ENCODE measurements at places on chromosomes 2 and 18. TPM values are rescaled to one million over a fixed set of nuclear protein-coding genes. Genes with fewer than 3 reads are reported as not detected.

GKN2 gene
- not detected for total RNA-seq

CNTNAP5 gene
- 1.1 TPM for total RNA-seq

PKP4 gene
- total RNA-seq: 42.7 TPM

GRCh38 chr2:45876611-45877010 lies 225.1 kb downstream of the PRKCE start:
- H3K27me3 ChIP-seq: no peaks in the 10 kb centered on the region
- peaks cover 26% of the 10 kb centered on the region for H3K36me3 ChIP-seq
- peaks cover 4% of the 10 kb centered on the region for H3K4me1 ChIP-seq
- DNase-seq: no peak

DNA sequence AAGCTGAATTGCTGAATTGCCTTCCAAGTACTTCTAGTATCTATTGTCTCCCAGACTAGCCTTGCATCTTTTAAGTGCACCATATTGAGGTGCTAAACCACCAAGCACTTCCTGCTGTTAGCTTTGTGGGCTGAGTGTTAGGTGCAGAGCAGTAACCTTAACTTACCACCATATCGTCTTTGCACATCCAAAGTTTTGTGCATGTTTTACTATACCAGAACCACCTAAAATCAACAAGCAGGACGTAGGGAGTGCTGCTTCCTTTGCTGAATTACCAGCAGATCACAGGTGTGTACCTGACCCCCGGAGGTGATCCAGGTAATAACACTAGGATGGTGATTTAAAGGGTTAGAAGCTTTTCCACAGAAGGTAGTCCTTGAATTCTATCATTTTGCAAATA lies 359.9 kb upstream of the HNRNPA3 start:
- no peaks in the 10 kb centered on the region for H3K36me3 ChIP-seq
- H3K4me1 ChIP-seq: no peaks in the 10 kb centered on the region
- H3K27me3 ChIP-seq: peaks cover 2% of the 10 kb centered on the region

- no peaks in the 10 kb centered on the region for H3K27me3 ChIP-seq
- H3K4me1 ChIP-seq: no peaks in the 10 kb centered on the region
- H3K36me3 ChIP-seq: peaks cover 7% of the 10 kb centered on the region
- H3K4me3 ChIP-seq: no peak overlapping the region
- no peak for DNase-seq
Observed at GRCh38 chr2:99554238-99554637, 64.4 kb upstream of the REV1 start.

GRCh38 chr2:240932001-240932723 lies 26.0 kb downstream of the CROCC2 start:
- no peak for DNase-seq
- H3K27me3 ChIP-seq: peaks cover 4% of the 10 kb centered on the region
- H3K4me3 ChIP-seq: no peak overlapping the region
- no peak overlapping the region for H3K27ac ChIP-seq

DNA sequence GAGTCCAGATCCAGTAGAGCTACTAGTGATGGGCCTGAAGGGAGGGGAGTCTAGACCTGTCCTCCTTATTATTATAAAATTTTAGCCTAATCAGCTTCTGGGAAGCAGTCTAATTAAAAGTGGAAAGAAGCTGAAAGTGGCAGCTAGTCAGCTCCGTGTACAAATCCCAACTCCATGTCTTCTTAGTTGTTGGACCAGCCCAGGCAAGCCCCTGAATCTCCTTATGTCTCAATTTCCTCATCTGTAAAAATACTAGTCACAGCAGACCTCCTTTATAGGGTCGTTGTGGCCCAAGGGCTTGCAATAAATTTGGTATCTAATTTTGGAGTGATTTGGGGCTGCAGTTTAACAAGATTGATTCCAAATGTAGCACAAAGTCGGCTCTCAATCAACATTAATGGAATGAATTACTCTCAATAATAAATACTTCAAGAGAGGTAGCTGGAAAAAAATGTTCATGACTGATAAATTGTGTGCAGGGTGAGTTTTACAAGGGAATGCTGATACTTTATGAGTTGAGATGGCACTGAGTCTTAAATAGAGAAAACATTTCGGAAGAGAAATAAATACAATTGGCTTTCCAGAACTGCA lies 118.3 kb upstream of the NDUFV2 start:
- peaks cover 22% of the 10 kb centered on the region for H3K4me1 ChIP-seq
- DNase-seq: no peak
- no peak overlapping the region for H3K4me3 ChIP-seq
- H3K36me3 ChIP-seq: no peaks in the 10 kb centered on the region
- H3K27ac ChIP-seq: no peak overlapping the region

Measured in neural crest cell (in vitro differentiated cells).